WTC11 (cell line): ENCODE measurements at places on chromosomes 2 and 18. TPM values are rescaled to one million over a fixed set of nuclear protein-coding genes. Genes with fewer than 3 reads are reported as not detected.

- no peak overlapping the region for H3K4me3 ChIP-seq
- H3K27ac ChIP-seq, result no peak overlapping the region
- H3K27me3 ChIP-seq, result no peaks in the 10 kb centered on the region
- no peak for DNase-seq
- no peaks in the 10 kb centered on the region for H3K4me1 ChIP-seq
- H3K36me3 ChIP-seq, result no peaks in the 10 kb centered on the region
These were observed 898.4 kb upstream of the CELF4 start for GRCh38 chr18:38464024-38464423.

The POTEJ gene
- total RNA-seq, result 0.14 TPM in 1 of 3 replicates, not detected in the others

GRCh38 chr2:143901185-143901842 lies 618.6 kb downstream of the ZEB2 start:
- no peak overlapping the region for H3K4me3 ChIP-seq
- peaks cover 68% of the 10 kb centered on the region for H3K27me3 ChIP-seq
- H3K36me3 ChIP-seq, result no peaks in the 10 kb centered on the region
- peaks cover 10% of the 10 kb centered on the region for H3K4me1 ChIP-seq

- H3K36me3 ChIP-seq, result peaks cover 21% of the 10 kb centered on the region
- H3K27ac ChIP-seq, result peak overlapping the region; percentile 0; the same call in 1 of the 2 replicates
- H3K4me1 ChIP-seq, result peaks cover 4% of the 10 kb centered on the region
- no peak overlapping the region for H3K4me3 ChIP-seq
These were observed 25.1 kb downstream of the TTC39C start for GRCh38 chr18:24039671-24040070.

The KRTCAP3 gene
- 41.9 to 50.0 TPM (median 49.2 TPM) in 3 replicates for total RNA-seq

The TBR1 gene
- not detected in 3 replicates for total RNA-seq

- H3K27ac ChIP-seq, result no peak overlapping the region
- DNase-seq, result no peak
- H3K27me3 ChIP-seq, result no peaks in the 10 kb centered on the region; the same call in 1 of the 2 replicates
- H3K4me1 ChIP-seq, result peaks cover 4% of the 10 kb centered on the region; the same call in 1 of the 2 replicates
- H3K4me3 ChIP-seq, result no peak overlapping the region
- no peaks in the 10 kb centered on the region; the same call in 1 of the 2 replicates for H3K36me3 ChIP-seq
These were observed 32.4 kb upstream of the TMEM131 start for GRCh38 chr2:98028101-98028561.

GRCh38 chr2:235639428-235639773 lies 145.6 kb downstream of the AGAP1 start:
- no peak for DNase-seq
- H3K27ac ChIP-seq, result no peak overlapping the region
- no peaks in the 10 kb centered on the region for H3K36me3 ChIP-seq
- H3K4me1 ChIP-seq, result peaks cover 68% of the 10 kb centered on the region
- H3K27me3 ChIP-seq, result no peaks in the 10 kb centered on the region

The OSBPL6 gene
- total RNA-seq, result 7.4 to 9.2 TPM (median 8.3 TPM) in 3 replicates

DNA sequence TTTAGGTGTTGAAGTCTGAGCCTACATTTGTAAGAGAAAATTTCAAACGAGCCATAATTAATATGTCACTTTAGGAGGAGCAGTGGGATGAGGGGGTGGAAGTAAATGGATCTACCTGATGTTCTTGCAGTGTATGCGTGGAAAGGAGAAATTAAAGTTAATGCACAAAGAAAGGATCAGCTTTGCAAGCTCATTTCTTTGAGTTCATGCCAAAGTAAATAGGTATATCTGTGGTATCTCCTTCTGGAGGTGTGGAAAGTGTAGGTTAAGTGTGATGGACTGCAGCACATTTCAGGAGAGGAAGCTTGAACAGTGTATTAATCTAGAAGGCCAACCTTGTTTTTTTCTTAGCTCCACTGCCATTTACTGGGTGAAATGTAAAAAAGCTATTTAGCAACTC lies 307.5 kb upstream of the ZEB2 start:
- H3K4me3 ChIP-seq, result no peak overlapping the region
- no peaks in the 10 kb centered on the region for H3K27me3 ChIP-seq
- no peak for DNase-seq
- H3K27ac ChIP-seq, result no peak overlapping the region

DNA sequence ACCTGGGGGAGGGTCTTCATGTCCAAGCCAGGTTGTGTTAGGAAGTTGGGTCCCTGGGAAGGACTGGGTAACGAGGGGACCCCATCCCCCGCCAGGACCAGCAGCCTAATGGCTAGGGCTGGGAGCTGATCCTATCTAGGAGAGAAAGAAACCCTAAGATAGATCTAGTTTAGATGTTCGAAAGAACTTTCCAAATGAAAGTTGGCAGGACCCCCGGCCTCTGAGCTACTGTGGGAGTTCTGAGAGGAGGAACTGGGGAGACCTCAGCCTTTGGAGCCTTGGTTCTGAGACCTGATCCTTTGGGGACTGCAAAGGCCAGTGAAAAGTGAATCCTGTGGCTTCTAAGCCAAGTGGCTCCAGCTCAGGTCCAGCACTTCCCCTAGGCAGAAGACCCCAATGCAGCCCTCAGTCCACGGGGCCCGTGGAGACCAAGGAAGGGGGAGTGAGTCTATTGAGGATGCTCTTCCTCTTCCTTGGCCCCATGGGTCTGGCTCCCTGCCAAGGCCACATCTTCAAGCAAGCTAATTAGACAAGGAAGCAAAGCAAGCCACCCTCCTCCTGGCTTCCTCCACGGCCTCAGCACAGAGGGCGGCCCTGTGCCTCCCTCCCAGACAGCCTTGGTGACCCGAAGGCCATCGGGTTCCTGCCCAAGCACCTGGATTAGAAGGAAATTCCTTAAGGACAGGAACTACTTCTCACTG lies 23.5 kb downstream of the CCT7 start:
- peaks cover 20% of the 10 kb centered on the region for H3K36me3 ChIP-seq
- H3K4me3 ChIP-seq, result no peak overlapping the region
- no peak overlapping the region for H3K27ac ChIP-seq

GRCh38 chr18:78410094-78410786 lies 569.4 kb upstream of the SALL3 start:
- no peaks in the 10 kb centered on the region for H3K4me1 ChIP-seq
- no peaks in the 10 kb centered on the region; the same call in 1 of the 2 replicates for H3K27me3 ChIP-seq
- H3K36me3 ChIP-seq, result peaks cover 41% of the 10 kb centered on the region
- no peak overlapping the region for H3K27ac ChIP-seq

The ANKRD62 gene
- total RNA-seq, result not detected in 3 replicates

- H3K4me1 ChIP-seq, result peaks cover 20% of the 10 kb centered on the region
- H3K27me3 ChIP-seq, result peaks cover 7% of the 10 kb centered on the region
- H3K36me3 ChIP-seq, result no peaks in the 10 kb centered on the region
- H3K27ac ChIP-seq, result no peak overlapping the region
- no peak overlapping the region for H3K4me3 ChIP-seq
These were observed 57.5 kb upstream of the AGPS start for GRCh38 chr2:177334940-177335543.

The SLC39A6 gene
- 29.2 to 33.7 TPM (median 32.7 TPM) in 3 replicates for total RNA-seq

The SCN9A gene
- 7.3 to 9.8 TPM (median 8.2 TPM) in 3 replicates for total RNA-seq

The CD207 gene
- not detected in 3 replicates for total RNA-seq

DNA sequence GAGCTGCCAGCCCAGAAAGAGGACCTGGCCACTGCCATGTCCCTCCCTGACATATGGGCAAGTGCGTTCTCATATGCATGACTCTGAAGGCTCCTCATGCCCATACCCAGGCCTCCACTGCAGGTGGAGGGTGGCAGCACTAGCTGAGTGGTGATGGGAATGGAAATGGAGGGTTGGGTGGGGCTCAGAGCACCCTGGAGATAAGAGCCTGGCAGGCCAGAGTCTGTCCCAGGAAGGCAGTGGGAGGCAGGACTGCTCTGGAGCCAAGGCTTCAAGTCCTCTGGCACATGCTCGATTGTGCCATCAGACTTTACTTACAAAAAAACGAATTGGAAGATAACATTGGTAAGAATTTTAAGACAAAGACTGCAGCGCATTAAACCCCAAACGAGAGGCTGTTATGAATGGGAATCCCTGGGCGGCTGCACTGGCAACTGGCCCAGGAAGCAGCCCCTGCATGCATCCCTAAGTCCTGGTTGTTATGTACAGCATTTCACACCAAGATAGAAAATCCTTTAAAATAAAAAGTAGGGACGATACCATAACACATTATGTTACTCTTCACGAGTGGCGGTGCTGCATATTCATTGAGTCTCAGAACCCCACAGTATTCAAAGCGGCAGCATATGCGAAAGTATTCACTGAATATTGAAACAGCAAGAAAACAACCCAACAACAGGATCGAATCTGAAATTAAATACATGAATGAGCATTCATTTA lies 81.7 kb upstream of the FAM98A start:
- H3K36me3 ChIP-seq, result peaks cover 12% of the 10 kb centered on the region
- peaks cover 38% of the 10 kb centered on the region for H3K4me1 ChIP-seq
- no peak overlapping the region; the same call in 1 of the 2 replicates for H3K4me3 ChIP-seq

- peaks cover 55% of the 10 kb centered on the region for H3K4me1 ChIP-seq
- peak overlapping the region; percentile 83 for H3K27ac ChIP-seq
- peak; percentile 55 for DNase-seq
- H3K4me3 ChIP-seq, result no peak overlapping the region
These were observed 19.4 kb downstream of the TEX44 start for GRCh38 chr2:231612109-231612455.

The MC2R gene
- total RNA-seq, result not detected in 3 replicates

- no peaks in the 10 kb centered on the region for H3K36me3 ChIP-seq
- DNase-seq, result no peak
- H3K4me1 ChIP-seq, result no peaks in the 10 kb centered on the region
- no peak overlapping the region for H3K27ac ChIP-seq
These were observed 54.8 kb upstream of the SLC4A10 start for GRCh38 chr2:161569401-161569800.
